ENCODE measurements at places on chromosomes 4 and X.

DNA sequence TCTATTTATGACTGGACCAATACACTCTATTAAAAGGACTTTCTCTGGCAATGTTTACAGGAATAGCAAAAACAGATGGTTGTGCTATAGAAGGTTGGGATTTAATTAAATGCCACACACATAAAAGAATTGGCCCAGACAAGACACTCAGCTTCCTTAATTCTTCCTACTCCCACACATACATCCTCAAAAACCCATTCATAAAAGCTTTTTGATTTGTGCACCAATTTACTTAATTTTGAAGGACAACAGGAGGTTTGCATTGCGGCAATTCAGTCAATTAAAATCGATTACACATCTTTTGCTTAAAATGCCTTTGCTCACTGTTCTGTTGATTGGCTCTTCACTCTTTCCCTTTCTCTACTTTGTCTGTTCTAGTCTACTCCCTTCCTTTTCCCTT, 317.1 kb downstream of the CBLL2 start:
- no peak for DNase-seq

GRCh38 chr4:59770601-59771264, 1429.4 kb upstream of the ADGRL3 start:
- no peak for DNase-seq

- peak; percentile 56 for DNase-seq
Measured at GRCh38 chr4:60133375-60133774, 1066.8 kb upstream of the ADGRL3 start.

- DNase-seq, result no peak
Measured at GRCh38 chrX:23845351-23845817, 62.4 kb downstream of the APOO start.

DNA sequence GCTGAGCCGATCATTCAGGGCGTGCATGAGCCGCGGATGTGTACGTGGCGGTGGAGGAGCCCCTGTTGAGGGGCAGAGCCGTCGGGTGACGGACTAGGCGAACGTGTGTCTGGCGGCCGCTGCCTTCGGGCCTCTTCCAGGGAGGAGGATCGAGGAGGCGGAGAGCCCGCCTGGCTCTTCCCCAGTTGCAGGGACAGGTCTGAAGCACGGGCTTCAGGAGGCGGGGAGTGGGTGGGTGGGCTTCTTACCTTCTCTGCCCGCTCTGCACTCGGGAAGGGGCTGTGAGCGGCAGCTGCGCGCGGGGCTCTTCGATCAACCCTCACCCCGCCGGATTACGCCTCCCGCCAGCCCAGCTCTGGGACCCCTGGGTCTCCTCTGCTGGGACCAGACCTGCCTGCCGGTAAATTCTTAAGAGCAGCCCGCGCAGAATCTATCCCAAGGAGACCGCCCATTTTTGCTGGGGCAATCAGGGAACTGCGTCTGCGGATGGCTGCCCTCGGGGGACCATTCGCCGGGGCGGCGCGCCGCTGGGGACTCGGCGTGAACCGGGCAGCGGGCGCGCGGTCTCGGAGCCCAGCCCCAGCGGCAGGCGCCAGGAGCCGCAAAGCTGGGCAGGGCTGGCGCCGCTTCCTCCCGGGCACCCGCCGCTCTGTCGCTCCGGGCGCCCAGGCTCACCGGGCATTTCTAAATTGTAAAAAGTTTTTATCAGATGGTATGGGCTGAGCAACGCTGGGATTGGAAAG, 4.9 kb downstream of the PLAC8 start:
- no peak for DNase-seq

DNA sequence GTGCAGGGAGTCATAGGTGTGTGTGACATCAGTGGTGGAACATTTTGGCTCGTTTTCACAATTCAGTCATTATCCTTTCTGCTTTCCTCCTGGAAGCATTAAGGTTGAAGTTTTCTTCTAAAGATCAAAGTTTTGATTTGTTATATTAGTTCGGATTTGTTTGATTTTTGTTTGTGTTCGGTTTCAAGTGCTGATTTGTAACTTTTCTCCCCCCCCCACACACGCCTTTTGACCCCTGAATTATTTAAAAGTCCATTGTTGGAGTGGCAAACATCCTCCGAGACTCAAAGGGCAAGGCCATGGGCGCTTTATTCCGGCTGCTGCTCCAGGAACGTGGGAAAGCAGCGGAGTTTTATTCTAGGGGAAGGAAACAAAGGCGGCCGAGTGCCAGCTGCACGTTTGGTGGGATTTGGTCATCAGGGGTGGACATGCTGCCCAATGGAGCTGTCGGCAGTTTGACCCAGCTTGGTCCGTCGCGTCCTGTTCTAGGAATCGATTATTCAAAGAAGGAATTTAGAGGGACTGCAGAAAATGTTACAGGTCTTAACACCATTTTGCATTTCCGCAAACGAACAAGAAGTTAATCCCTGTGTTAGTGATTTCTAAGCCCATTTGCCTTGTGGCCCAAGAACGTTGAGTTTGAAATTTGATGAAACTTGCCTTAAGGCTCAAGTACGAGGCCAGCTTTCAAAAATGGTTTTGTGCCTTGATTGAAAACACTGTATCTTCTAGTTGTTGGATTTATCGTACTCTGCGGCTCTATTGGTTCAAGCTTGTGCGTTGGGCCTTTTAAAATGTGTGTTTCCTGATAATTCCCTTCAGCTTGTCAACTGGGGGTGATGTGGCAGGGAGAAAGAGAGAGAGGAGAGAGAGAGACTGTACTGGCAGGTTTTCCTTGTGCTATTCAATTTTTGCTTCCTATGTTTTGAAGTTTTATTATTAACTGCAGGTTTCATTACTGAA, 565 bp upstream of the ZNF41 start:
- peak; percentile 11 for DNase-seq

GRCh38 chr4:40557736-40558135, 71.9 kb downstream of the RBM47 start:
- no peak for DNase-seq

GRCh38 chr4:101187841-101188240, 159.5 kb downstream of the PPP3CA start:
- DNase-seq, result no peak

DNA sequence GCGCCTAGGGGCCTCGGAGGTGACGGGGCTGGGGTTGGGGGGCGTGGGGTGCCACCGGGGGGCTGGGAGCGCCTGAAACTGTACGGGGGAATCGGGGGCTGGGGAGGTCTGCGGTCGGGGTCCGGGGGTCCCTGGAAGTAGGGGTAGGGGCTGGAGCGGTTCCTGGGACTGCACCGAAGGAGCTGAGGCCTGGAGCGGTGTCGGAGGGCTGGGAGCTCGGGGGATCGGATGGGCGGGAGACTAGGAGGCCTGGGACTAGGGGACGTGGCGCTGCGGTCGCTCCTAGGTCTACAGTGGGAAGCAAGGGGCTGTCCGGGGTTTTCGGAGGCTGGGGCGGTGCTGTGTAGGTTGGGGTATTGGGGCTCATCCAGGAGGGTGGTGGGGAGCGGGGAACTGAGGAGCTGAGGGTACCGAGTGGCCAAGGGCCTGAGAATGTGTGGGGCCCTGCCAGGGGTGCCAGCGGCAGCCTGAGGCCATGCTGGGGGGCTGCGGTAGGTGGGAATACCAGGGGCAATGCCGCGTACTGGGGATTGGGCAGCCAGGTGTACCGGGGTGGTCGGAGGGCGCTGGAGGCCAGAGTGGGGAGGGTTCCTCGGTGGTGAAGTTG, 562 bp downstream of the AKAP17A start:
- no peak for DNase-seq

GRCh38 chrX:11423362-11423818, 130.2 kb downstream of the AMELX start:
- DNase-seq, result peak; percentile 37

DNA sequence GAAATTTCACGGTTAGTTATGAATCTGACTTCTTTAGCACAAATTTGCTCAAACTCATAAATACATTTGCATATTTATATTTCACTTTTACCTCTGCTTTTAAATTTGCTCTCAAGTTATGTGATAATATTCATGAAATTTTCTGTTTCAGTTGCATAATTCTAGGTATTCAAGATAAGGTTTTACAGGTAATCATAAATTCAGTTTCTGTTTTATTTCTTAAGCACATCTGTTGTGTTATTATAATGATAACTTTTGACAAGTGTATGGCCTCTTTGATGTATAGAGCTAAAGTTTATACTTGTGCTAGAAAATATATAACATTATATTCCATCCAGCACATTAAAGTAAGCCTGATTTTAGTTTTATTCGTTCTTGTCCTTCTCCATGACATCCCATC, 308.1 kb downstream of the SLC7A11 start:
- no peak for DNase-seq

DNA sequence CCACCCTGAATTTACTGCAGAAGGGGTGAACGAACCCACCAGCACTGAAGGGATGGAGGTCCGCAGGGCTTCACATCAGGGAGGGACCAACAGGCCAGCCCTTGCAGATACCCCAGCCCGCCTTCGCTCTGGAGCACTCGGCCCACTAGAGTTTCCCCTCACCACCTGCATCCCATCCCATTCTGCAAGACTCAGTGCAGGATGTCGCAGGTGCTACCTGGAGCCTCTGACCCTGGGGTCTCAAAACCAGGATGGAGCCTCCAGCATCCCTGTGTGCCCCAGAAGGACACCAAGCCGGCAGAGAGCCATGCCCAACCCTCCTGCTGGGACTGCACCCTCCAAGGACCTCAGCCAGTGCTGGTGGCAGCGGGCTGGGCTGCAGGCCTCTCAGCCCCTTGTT, 57.6 kb upstream of the ADRA2C start:
- DNase-seq, result no peak

- DNase-seq, result no peak
Measured at GRCh38 chr4:22553560-22553959, 37.7 kb upstream of the ADGRA3 start.

- no peak for DNase-seq
Measured at GRCh38 chrX:41734530-41734929, 10.5 kb downstream of the GPR82 start.

GRCh38 chr4:176011529-176011928, 54.1 kb upstream of the WDR17 start:
- DNase-seq, result no peak

DNA sequence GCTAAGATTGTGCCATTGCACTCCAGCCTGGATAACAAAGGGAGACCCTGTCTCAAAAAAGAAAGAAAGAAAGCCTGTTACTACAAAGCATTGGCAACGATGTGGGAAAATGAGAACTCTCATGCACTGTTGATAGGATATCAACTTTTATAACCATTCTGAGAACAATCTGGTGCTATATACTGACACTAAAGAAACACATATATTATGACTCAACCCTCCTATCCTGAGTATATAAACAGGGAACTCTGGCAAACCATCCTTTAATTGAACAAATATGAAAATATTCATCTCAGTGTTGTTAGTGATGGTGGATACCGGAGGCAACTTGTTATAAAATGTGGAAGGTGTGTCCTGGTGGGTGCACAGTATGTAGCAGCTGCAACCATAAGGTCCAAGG, 53.0 kb upstream of the SOD3 start:
- DNase-seq, result no peak

DNA sequence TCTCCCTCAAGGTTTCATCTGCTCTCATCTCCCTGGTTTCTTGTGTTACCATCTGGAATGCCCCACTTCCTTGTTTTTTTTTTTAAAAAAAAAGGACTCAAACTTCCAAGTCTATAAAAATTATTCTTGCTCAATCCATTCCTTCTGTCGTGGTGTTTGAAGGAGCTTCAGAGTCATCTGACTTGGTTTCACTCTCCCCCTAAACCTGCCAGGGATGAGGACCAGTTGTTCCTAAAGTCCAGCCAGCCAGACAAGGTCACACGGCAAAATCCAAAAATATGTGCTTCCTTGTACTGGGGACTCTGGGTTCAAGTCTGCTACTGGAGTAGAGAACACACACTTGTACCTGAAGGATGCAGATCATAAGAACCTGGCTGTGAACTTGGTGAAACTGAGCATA, 84.5 kb upstream of the GPM6B start:
- no peak for DNase-seq

DNA sequence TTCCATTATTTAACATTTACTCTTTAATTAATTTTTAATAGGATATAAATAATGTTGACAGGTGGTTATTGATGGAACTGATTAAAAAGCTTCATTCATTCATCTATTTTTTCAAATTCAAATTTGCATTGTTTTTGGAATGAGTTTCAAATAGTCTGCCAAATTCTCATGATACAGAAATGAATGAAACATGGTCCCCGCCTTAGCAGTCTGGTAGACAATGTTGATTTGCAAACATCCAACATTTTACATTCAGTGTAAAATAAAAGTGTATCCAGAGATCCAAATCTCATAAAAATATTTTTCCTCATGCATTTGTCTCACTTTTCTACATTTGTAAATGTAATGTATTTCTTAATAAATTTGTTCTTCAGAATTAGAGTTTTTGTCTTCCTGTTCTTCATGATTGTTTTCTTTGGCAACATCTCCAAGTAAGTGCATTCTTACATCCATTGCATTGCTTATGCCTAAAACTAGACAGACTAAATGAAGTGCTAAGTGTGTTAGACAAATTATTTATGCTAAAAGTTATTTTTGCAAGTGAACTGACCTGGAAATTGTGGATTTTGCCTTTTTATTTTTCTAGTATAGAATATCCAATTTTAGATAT, 142.3 kb downstream of the PCDH18 start:
- no peak for DNase-seq

GRCh38 chrX:147228153-147228552, 413.6 kb upstream of the CXorf51A start:
- DNase-seq, result no peak

DNA sequence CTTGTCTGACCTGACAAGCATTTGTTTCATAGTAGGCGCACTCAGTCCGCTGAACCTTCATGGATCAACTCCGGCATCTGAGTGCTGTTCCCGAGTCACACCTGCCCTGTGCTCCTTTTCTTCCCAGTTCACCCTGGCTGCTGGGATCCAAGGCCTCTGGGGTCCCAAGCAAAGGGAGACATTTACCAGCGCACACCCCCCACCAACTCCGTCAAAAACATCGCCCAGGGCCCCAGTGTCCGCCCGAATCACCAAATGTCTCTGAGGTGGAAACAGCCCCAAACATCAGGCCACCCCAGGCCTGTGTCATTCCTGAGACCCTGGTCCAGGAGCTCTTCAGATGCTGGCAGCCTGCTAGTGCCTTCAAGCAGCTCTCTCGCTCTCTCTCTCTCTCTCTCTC, 5.1 kb downstream of the BLOC1S4 start:
- DNase-seq, result no peak

DNA sequence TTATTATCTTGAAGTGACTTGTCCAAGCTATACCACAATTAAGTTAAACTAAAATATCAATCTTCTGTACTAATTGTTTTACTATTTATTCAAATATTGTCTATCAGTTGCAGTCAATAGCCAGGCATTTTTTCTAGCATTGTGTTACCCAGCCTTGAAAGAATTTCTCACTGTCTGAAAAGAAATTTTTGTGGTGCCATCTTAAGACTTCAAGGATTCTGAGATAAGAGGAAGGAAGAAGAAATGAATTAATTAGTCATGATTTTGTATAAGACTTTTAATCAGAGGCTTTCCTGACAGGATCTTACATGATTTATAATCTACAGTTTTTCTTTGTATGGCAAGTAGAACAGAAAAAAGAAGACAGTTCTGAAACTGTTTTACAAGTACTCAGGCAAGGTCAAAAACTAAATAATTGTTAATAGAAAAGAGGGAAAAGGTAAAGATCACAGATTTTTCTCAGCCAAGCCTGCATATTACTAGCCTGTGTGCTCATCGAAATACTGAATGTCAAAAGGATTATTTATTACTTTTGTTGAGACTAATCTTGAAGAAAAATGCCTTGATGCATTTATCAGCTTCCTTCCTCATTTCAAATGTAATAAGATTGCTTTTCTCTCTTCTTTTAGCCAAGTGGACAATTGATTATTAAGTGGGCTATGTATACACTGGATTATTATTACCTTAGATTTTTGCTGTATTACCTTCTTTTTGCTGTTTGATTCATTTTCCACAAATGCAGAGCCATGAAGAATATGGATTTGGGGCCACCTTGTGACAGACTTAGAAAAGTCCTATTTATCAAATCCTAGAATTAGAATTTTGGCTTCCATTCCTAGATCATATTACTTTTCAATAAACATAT, 53.8 kb downstream of the CXCL1 start:
- DNase-seq, result no peak

Measured in HS-5 (cell line).